ENCODE measurements at places on chromosomes 1 and 21. TPM values are rescaled to one million over a fixed set of nuclear protein-coding genes. Genes with fewer than 3 reads are reported as not detected.

KRTAP19-3 gene
- not detected for polyA plus RNA-seq

DENND2C gene
- 4.9 TPM for polyA plus RNA-seq

TMEM51 gene
- polyA plus RNA-seq, result 19.0 TPM

RNU1-3 gene
- not detected for polyA plus RNA-seq

F13B gene
- not detected for polyA plus RNA-seq

CAPN8 gene
- 2.7 TPM for polyA plus RNA-seq

DTL gene
- 19.2 TPM for polyA plus RNA-seq

USH2A gene
- 0.31 TPM for polyA plus RNA-seq

CR2 gene
- 1.7 TPM for polyA plus RNA-seq

LCE2D gene
- polyA plus RNA-seq, result not detected

COL8A2 gene
- 1.9 TPM for polyA plus RNA-seq

DNM3 gene
- polyA plus RNA-seq, result 4.4 TPM

PLA2G5 gene
- not detected for polyA plus RNA-seq

CD1B gene
- polyA plus RNA-seq, result not detected

NCMAP gene
- polyA plus RNA-seq, result 0.59 TPM

LCE1A gene
- polyA plus RNA-seq, result not detected

EFNA1 gene
- 79.3 TPM for polyA plus RNA-seq

OR13G1 gene
- polyA plus RNA-seq, result not detected

SPRR2E gene
- not detected for polyA plus RNA-seq

HRNR gene
- polyA plus RNA-seq, result 2.3 TPM

SPATA17 gene
- 13.7 TPM for polyA plus RNA-seq

TNFRSF8 gene
- 0.62 TPM for polyA plus RNA-seq

DIP2A gene
- polyA plus RNA-seq, result 49.6 TPM

S100A3 gene
- polyA plus RNA-seq, result not detected

PTPRU gene
- 19.5 TPM for polyA plus RNA-seq

Measured in renal pelvis (tissue), 12 donors.